ENCODE measurements at places on chromosomes 6 and 20.

GRCh38 chr6:39839445-39839844 lies 47.3 kb downstream of the DAAM2 start:
- no peak for DNase-seq

GRCh38 chr6:10237298-10238038 lies 177.4 kb downstream of the TFAP2A start:
- no peak for DNase-seq

DNA sequence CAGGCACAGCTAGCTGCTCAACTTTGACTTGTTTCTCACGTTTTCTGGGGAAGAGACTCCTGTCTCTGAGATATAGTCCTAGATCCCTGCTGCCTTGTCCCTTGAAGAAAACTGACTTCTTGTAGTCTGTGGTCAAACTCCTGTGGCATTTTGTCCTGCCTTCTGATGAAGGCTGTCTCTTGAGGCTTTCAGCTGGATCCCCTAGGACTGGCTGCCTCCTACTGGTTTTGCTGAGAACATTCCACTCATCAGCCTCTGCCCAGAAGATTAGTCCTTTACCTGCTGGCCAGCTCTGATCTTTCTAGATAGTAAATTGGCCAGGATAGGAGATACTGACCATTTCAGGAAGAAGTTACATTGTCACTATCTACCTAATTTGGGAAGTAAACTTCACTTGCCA lies 71.9 kb upstream of the CNR1 start:
- DNase-seq: no peak

DNA sequence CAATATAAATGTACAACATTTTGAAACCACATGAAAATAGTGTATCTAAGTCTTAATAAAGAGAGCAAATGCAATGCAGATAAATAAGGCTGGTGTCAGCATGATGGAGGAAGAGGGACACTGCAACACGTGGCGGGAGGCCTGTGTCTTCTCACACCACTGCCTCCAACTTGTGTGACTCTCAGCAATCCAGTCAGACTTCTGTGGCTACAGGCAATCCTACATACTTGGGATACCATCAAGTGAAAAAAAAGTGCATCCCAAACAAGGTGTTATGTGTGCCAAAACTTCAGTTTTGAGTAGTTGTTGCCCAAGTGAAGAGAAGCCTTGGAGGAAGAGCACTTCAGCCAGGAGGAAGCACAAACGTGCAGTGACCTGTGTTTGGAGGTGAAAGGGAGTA lies 68.6 kb downstream of the PKIB start:
- no peak for DNase-seq

DNA sequence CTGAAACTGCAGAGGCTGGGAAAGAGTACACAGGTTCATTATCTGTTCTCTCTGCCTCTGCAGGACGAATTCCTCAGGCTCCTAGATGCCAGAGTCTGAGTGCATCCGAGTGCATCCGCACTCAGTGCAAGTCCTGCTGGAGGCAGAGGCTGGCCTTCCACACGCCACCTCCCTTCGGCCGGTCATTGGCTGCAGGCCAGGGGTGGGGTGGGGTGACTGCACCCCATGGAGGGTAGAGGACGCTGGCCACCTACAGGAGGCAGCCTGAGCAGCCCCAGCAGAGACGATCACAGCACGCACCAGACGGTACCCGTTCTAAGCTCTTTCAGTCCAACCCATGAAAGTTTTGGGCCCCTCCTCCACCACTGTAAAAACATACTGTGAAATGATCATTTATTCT lies 11.7 kb downstream of the SFT2D1 start:
- DNase-seq: no peak

- peak; percentile 83 for DNase-seq
Measured at GRCh38 chr6:56938649-56939191, 16.2 kb upstream of the BEND6 start.

DNA sequence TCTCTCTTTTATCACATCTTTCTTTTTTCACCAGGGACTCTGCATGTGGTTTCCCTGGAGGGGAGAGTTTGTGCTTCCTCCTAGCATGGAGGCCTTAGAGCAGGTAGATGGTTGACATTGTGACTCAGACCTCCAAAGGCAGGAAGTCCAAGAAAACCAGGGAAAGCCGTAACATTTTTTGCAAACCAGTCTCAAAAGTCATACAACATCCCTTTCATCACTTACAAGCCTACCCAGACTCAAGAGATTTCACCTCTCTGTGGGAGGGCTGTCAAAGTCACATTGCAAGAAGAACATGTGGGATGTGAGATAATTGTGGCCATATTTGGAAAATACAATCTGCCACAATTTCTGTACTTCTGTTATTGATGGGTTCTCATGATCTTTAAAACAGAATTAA lies 46.2 kb downstream of the SNRNP48 start:
- DNase-seq: no peak

- DNase-seq: no peak
Measured at GRCh38 chr6:127205036-127205435, 61.6 kb upstream of the RNF146 start.

- no peak for DNase-seq
Measured at GRCh38 chr6:115691433-115691832, 369.3 kb downstream of the FRK start.

- no peak for DNase-seq
Measured at GRCh38 chr6:19752746-19753145, 84.4 kb upstream of the ID4 start.

DNA sequence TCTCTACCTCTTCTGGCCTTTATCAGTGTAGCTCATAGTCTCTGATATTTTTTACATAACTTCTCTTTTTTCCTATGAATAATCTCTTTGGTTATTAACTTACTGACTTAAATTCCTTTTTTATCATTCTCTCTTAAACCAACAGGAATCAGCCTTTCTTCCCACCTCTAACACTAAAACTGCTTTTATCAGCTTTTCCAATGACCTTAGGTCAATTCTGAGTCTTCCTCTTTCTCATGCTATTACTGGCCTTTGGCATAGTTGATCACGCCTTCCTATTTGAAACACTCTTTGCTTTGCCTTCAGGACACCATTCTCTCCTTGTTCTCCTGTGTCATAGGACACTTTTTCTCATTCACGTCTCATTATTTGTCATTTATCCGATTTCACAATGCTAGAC lies 8.1 kb upstream of the HINT3 start:
- DNase-seq: no peak

GRCh38 chr20:57316795-57317201 lies 12.8 kb upstream of the SPO11 start:
- no peak for DNase-seq

GRCh38 chr6:157563611-157564284 lies 182.8 kb downstream of the ZDHHC14 start:
- no peak for DNase-seq

DNA sequence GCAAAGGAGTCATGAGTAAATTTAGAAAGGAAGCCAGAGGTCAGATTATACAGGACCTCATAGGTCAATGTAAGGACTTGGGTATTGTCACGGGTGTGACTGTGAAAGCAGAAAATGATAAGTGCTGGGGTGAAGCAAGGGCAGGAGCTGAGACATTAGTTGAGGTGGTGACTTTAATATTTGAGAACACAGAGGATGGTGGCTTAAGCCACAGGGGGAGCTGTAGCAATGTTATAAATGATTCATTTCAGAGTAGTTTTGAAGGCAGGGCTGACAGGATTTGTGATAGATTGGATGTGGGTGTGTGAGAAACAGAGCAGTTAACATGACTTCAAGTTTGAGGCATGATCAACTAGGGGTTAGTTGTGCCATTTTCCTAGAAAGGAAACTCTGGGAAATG lies 659.9 kb downstream of the EPM2A start:
- DNase-seq: no peak

DNA sequence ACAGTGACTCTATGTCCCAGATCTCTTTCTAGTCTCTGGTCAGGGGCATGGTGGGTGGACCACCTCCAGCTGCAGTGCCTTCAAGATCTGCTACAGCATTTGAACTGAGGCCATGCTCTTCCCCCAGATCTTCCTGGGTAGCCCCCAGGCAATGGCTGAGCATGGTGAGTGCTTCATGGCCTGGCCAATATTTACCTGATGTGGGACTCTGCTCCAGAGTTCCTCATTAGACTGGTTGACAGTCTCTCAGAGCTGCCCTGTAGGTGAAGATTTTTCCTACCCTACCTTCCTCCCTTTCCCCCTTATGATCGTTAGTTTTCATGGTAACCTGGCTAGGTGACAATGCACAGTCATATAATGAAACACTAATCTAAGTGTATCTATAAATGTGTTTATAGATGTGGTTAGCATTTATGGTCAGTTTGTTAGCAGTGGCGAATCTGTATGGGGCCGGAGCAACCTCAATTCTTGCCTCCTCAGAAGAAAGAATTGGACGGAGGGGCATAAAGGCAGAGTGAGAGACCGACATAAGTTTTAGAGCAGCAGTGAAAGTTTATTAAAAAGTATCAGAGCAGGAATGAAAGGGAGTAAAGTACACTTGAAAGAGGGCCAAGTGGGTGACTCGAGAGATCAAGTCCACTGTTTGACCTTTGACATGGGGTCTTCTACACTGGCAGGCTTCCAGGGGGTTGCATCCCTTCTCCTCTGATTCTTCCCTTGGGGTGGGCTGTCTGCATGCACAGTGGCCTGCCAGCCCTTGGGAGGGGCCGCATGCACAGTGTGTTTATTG lies 256.3 kb downstream of the CD83 start:
- no peak for DNase-seq

GRCh38 chr6:124958759-124959354 lies 3.4 kb upstream of the RNF217 start:
- no peak for DNase-seq

All from ascending aorta (tissue), 2 donors.